SK-N-SH treated with all-trans-retinoic acid at 6 μM for 48 hours (cell line): ENCODE measurements at places on chromosomes 5 and 9.

- no peak; the same call in 2 of the 3 replicates for ATAC-seq
Measured at GRCh38 chr5:68557162-68557936, 341.8 kb downstream of the PIK3R1 start.

DNA sequence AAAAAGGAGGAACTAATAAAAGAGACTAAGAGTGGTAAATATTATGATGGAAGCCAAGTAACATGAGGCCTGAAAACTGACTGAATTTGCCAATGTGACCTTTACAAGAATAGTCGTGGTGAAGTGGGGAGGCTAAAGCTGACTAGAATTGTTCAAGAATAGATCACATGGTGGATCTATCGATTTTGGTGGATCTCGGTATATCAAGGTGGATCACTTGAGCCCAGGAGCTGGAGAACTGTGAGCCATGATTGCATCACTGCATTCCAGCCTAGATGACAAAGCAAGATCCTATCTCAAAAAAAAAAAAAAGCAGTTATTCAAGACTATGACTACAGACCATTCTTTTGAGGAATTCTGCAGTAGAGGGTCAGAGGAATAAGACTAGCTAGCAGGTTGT lies 15.1 kb downstream of the ERMP1 start:
- ATAC-seq: peak; percentile 89

GRCh38 chr9:112009656-112010055 lies 113.0 kb downstream of the UGCG start:
- no peak for ATAC-seq

GRCh38 chr5:69219939-69220338 lies 14.7 kb upstream of the CDK7 start:
- no peak for ATAC-seq

- no peak for ATAC-seq
Measured at GRCh38 chr5:9495121-9495520, 50.8 kb downstream of the SEMA5A start.

GRCh38 chr5:154370813-154371212 lies 75.0 kb upstream of the SAP30L start:
- ATAC-seq: peak; percentile 2; the same call in 1 of the 3 replicates

- no peak for ATAC-seq
Measured at GRCh38 chr5:98604721-98605425, 168.6 kb upstream of the RGMB start.

DNA sequence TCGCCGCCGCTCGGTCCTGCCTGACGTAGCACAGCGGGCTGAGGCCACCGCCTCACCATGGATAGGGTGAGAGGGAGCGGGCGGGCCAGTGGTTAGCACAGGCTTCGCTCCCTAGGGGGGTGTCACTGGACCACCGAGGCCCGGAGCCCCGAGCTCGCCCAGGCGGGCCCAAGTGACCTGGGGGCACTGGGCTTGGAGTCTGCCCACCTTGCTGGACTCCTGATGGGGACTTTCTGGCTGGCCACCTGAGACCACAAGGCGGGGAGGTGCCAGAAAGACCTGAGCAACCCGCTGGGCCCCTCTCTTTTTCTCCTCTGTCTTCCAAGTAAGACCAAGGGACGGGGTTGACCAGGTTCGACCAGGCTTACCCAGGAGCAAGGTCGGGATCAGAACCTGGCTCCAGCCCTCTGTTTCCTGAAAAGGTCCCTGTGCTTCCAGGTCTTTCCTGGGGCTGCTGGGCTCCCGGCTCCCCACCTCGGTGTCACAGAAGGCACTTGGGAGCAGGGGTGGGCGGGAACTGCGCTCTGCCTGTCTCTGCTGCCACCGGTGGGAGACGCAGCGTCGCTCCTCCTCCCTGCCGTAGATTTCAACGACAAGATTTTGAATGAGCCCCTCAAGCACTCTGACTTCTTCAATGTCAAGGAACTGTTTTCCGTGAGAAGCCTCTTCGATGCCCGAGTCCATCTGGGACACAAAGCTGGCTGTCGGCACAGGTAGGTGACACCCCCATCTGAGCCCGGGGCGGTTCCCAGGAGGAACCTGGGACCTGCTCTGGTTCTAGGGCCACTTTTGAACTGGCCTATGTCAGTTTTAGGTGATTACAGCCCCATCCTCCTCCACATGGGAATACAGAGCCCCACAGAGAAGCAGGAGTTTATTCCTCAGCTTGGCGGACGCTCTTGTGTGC lies 1.0 kb downstream of the MRPS2 start:
- no peak for ATAC-seq

DNA sequence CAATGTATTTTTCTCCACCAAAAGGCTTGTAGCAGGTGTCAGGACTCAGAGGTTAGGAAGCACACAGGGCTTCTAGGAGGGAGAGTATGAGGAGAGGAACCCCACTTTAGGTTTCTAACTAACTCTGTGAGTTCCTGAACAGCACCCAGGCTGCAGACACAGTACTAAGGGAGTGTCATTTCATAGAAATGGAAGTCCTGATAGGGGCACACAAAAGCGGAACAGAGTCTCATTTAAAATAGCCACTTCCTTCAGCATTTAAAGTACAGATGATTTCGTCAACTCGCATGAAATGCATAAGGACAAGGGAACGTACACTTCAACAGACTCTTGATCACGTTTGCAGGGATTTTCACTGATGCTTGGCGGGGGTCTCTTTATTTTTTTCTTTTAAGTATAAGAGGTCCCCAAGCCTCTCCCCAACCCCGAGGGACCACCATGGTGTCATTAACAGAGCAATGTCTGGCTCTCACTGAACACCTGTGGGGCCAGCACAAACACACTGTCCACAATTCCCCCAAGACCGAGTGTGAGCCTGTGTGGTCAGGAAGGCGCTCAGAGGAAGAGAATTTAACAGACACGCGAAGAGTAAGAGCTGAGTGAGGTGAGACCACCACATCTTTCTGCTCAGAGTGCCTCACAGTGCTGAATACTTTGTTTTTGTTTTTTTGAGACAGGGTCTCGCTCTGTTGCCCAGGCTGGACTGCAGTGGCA lies 82.3 kb downstream of the SECISBP2 start:
- ATAC-seq: no peak

DNA sequence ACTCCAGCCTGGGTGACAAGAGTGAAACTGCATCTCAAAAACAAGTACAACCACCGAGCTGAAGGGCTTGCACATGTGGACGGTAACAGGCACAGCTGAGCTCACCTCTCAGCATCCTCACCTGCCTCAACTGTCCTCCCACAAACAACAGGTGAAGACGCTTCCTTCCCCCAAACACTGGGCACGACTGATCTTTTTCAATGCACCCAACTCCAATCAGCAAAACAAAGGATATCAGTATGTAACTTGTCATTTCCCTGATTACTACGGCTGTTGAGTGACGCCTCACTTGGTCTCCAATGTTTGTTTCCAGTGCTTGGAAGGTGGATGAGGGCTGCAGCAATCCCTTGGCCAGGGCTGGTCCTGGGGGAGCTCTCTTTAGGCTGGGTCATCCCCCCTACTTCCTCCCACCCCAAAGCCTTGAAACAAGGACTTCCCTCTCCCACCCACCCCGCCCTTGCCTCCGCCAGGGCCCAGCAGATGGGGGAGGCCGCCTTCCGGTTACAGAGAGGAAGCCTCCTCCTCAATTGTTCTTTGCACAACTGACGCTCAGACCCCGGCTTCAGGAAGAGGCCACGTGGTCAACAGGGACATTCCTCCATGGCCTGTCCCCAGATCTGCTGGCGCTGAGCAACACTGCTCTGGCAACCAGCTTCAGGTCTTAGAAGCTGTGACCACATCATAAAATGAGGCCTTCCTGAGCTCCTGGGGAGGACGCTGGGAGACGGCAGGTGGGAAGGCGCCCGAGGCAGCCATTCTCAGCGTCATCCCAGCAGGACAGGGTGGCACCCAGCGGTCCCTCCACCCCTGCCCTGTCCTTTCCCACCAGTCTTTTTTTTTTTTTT lies 5.9 kb downstream of the FAM78A start:
- ATAC-seq: no peak

- ATAC-seq: no peak
Measured at GRCh38 chr5:24347158-24347557, 297.6 kb downstream of the CDH10 start.

GRCh38 chr9:8255850-8256249 lies 456.3 kb upstream of the DMAC1 start:
- no peak for ATAC-seq

- ATAC-seq: no peak
Measured at GRCh38 chr5:43245724-43246385, 53.8 kb downstream of the NIM1K start.

DNA sequence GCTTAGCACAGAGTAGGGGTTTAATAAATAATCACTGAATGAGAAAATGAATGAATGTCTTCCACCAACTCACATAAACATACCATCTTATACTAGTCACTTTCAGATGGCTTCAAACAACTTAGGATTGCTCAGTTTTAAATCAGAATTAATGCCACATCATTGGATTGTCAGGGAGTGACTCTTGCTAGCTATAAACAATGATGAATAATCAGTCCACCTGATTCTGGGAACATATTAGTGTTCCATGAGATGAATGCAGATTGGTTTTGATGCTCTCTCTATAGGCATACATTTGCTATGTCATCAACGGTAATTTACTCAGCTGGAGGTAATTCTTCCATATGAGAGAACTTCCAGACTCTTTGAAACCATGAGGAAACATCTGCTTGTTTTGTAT lies 97.4 kb downstream of the CDH9 start:
- no peak for ATAC-seq

- ATAC-seq: peak; percentile 38
Measured at GRCh38 chr5:42992088-42992879, 47.8 kb downstream of the ANXA2R start.

DNA sequence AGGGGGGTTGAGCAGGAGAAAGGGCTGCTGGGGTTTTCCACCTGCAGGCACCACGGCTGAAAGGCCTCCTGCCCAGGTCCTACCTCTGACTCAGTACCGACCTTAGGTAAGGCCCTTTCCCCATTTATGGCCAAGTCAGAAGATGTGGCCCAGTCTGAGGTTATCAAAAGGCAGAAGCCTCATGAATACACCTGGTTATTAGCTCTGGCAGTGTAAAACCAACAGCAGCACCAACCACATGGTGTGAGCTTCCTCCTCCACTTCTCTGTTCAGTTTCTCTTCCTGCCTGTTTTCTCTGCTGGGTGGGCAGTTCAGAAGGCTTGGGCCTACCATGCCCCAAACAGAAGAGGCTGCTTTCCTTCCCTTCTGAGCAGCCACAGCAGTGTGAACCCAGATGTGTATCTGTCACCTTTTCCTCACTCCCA lies 86.9 kb downstream of the UGCG start:
- no peak for ATAC-seq

- no peak for ATAC-seq
Measured at GRCh38 chr5:75051217-75051751, 1.1 kb downstream of the GCNT4 start.

DNA sequence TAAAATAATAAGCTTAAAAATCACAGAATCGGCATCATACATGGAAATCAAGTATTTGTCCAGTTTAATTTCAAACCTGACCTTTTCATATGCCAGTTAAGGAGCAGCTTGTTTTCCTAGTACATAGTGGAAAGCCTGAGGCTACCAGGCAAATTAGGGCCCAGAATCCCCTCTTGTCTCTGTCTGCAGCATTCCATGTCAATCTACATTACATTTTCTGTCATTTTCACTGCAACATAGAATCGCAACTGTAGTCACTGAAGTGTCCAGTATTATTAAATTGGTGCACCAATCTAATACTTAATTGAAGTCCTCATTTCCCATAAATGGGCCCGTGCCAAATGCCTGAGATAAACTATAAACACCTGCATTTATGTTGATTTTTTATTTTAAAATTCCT lies 1352.2 kb upstream of the ACO1 start:
- ATAC-seq: no peak

GRCh38 chr9:24041160-24041690 lies 215.2 kb upstream of the ELAVL2 start:
- no peak for ATAC-seq
